T-cell (primary cell): ENCODE measurements at places on chromosomes 1 and 21. TPM values are rescaled to one million over a fixed set of nuclear protein-coding genes. Genes with fewer than 3 reads are reported as not detected.

- H3K27me3 ChIP-seq, result no peaks in the 10 kb centered on the region
- no peaks in the 10 kb centered on the region for H3K4me1 ChIP-seq
- H3K27ac ChIP-seq, result no peak overlapping the region
These were observed 1.4 kb upstream of the PADI6 start for GRCh38 chr1:17370618-17371017.

GRCh38 chr1:224809137-224809536, 120.3 kb upstream of the DNAH14 start:
- H3K27ac ChIP-seq, result no peak overlapping the region
- no peak for DNase-seq
- no peaks in the 10 kb centered on the region for H3K36me3 ChIP-seq
- H3K27me3 ChIP-seq, result no peaks in the 10 kb centered on the region
- no peak overlapping the region for H3K4me3 ChIP-seq
- H3K4me1 ChIP-seq, result no peaks in the 10 kb centered on the region

- no peaks in the 10 kb centered on the region for H3K4me1 ChIP-seq
- H3K4me3 ChIP-seq, result no peak overlapping the region
- H3K36me3 ChIP-seq, result no peaks in the 10 kb centered on the region
- DNase-seq, result no peak
- H3K27ac ChIP-seq, result no peak overlapping the region
These were observed 174.2 kb downstream of the LHX8 start for GRCh38 chr1:75308365-75308764.

GRCh38 chr21:38355353-38355752, 98.6 kb downstream of the KCNJ15 start:
- H3K36me3 ChIP-seq, result no peaks in the 10 kb centered on the region
- H3K4me1 ChIP-seq, result peaks cover 5% of the 10 kb centered on the region
- DNase-seq, result no peak
- no peak overlapping the region for H3K27ac ChIP-seq
- H3K27me3 ChIP-seq, result peaks cover 31% of the 10 kb centered on the region
- no peak overlapping the region for H3K4me3 ChIP-seq

DNA sequence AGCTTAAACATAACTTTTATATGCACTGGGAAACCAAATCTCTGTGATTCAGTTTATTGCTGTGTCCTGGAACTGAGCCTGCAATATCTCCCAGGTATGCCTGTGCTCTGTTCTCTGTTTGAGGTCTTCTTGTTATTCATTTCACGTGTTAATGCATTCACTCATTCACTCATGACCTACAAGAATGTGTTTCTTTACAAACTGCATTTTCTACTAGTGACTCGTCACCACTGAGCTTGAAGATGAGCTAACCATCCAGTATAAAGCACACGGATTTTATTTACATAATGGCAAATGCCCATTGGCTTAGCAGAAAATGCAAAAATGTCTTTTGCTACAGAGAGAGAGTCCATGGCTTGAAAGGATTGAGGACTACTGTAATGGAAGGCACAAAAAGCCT, 75.0 kb upstream of the DUSP10 start:
- H3K4me3 ChIP-seq, result no peak overlapping the region
- no peaks in the 10 kb centered on the region for H3K27me3 ChIP-seq
- no peak for DNase-seq
- no peak overlapping the region for H3K27ac ChIP-seq
- no peaks in the 10 kb centered on the region for H3K36me3 ChIP-seq
- H3K4me1 ChIP-seq, result no peaks in the 10 kb centered on the region

DNA sequence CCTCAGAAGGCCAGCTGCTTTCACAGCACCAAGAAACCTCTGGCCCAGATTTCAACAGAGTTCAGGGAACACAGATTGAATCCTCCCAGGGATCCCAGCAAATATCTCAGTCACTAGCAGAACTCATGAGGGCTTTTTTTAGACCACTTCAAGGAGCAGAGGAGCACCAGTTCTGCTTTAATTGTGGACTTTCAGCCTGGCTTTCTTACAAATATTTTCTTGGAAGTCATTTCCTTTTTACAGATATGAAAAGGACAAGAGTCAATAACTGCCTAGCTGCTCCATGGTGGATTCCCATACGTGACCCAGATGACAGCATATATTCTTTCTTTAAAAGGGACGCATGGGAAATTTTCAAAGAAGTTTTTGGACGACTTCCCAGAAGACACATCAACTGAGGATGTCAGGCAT, 6.4 kb upstream of the LRRC8B start:
- no peaks in the 10 kb centered on the region for H3K36me3 ChIP-seq
- H3K4me1 ChIP-seq, result no peaks in the 10 kb centered on the region
- DNase-seq, result no peak

DNA sequence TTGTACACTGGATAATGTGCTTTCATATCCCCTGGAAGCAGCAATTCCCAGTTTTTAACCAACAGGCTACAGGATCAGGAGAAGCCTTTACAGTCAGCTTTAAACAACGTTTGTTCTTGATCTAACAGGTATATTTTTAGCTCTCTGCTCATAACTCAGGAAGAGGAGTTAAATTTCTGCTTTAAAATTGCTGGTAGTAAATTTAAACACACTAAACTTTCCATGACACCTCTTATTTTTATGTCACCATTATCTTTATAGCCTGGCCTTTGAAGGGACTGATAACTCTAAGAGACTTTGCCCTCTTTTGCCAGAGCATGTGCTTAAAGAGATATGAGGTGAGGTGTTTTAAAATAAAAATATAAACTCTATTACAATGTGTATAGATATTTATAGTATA, 119.6 kb upstream of the BRINP3 start:
- H3K27me3 ChIP-seq, result no peaks in the 10 kb centered on the region
- DNase-seq, result no peak
- H3K4me3 ChIP-seq, result no peak overlapping the region
- no peaks in the 10 kb centered on the region for H3K4me1 ChIP-seq
- H3K36me3 ChIP-seq, result no peaks in the 10 kb centered on the region

GRCh38 chr1:21337454-21337927, 47.2 kb upstream of the ECE1 start:
- H3K27ac ChIP-seq, result no peak overlapping the region
- H3K4me1 ChIP-seq, result peaks cover 57% of the 10 kb centered on the region
- H3K4me3 ChIP-seq, result no peak overlapping the region
- DNase-seq, result no peak
- no peaks in the 10 kb centered on the region for H3K27me3 ChIP-seq

GRCh38 chr1:41414296-41414695, 53.1 kb downstream of the FOXO6 start:
- peaks cover 51% of the 10 kb centered on the region for H3K27me3 ChIP-seq
- H3K27ac ChIP-seq, result no peak overlapping the region
- no peak for DNase-seq
- H3K36me3 ChIP-seq, result no peaks in the 10 kb centered on the region
- H3K4me1 ChIP-seq, result no peaks in the 10 kb centered on the region

DNA sequence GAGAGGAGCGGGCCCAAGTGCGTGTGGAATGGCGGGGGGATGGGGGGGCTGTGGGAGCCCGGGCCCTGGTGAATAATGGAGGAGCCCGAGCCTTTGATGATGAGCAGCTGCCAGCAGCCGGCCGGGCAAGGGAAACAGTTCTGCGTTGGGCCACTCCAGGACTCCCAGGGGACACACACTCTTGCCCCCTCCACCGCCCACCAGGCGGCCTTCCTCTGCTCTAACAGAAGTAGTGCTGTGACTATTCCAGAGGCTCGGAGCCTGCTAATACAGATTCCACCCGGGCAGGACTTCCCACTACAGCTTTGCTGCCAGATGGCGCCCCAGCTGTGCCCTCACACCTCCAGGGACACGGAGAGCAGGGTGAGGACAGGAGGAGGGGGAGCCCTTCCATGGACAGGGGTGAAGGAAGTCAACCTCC, 48.2 kb upstream of the LRP8 start:
- H3K36me3 ChIP-seq, result no peaks in the 10 kb centered on the region
- H3K27ac ChIP-seq, result no peak overlapping the region
- no peaks in the 10 kb centered on the region for H3K27me3 ChIP-seq
- no peak overlapping the region for H3K4me3 ChIP-seq
- no peaks in the 10 kb centered on the region for H3K4me1 ChIP-seq

DNA sequence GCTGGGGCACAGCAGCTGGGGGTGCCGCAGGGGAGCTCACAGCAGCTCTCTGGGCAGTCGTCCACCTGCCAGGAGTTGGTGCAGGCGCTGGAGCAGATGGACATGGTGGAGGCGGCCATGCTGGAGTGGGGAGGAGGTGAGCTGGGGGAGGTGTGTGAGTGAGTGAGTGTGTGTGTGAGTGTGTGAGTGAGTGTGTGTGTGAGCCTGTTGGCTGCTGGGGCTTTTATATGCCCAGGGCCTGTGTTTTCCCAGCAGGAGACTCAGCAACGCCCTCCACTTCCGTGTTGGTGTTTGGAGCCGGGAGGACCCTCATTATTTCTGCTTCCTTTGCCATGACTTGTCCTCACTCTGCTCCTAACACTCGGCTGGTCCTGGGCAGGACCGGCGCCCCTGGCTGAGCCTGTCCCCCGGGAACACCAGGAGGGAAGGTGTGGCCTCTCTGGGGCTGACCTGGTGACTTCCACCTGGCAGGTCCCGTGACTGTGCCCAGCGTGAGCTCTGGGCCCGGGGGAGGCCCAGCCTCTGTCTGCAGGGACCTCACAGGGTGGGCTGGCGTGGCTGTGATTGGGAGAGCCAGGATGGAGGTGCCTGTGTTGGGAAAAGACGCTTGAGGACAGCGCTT, at the start of gene KRTAP10-2:
Gene KRTAP10-2, minus strand, starts transcription at position 166 of the 622 bp plus-strand sequence. Its CDS starts 47 bp downstream, at position 119.
- no peaks in the 10 kb centered on the region for H3K27me3 ChIP-seq
- H3K36me3 ChIP-seq, result no peaks in the 10 kb centered on the region
- H3K4me1 ChIP-seq, result peaks cover 15% of the 10 kb centered on the region
- DNase-seq, result no peak
- no peak within 1 kb of the TSS for H3K27ac ChIP-seq

DNA sequence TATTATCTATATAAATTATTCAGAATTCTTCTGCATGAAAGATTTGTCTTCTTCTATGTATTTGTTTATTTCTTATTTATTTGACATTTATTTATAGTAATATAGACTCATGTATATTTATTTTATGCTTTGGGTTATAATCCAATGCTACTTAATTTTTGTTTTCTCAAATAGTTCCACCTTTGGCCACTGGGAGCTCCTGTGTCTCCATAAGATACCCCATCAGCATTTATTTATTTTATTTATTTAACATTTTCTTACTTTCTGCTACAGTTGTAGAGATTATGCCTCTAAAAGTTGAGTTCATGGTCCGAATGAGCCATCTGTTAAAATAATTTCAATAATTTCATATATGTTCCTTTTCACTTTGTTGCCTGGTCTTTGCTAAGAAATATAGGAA, 289.4 kb downstream of the ADGRL2 start:
- no peaks in the 10 kb centered on the region for H3K36me3 ChIP-seq
- H3K4me1 ChIP-seq, result no peaks in the 10 kb centered on the region
- no peak for DNase-seq

DNA sequence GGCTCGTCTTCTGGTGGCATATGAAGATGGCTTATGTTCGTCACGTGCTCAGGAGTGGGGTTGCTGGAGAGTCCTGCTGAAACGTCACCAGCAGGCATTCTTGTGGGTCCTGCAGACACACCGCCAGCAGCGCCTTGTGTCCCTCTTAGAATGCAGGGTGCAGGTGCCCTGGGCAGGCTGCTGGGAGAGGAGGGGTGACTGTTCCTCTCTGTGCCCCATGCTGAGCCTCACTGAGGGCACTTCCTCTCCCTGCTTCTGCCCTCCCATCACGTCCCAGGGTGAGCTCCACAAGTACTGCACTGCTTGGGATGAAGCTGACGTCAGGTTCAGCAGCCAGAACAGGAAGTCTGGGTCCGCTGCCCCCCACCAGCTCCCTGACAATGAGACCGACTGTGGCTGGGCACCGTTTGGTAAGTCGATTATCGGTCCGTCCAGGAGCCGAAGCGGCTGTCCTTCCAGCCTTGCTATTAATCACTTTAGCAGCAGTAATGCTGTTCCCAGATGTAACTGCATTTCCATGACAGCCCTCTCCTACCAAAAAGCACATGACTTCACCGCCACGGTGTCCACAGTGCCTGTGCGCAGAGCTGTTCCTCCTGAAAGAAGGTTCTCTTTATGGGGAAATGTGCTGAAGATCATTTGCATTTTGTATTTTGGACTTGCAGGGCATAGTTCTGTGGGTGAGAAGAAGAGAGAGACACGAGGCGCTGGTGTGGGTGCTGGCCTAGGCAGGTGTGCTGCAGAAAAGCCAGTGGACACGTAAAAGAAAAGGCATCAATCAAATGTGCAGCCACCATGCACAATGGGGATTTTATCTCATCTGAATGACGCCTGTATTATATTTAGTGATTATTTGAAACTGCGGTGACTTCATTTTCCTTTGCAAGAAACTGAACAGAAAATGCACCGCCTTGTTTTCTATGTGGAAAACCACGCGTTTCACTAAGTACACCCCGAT, 21.0 kb downstream of the SLC37A1 start:
- H3K36me3 ChIP-seq, result peaks cover 38% of the 10 kb centered on the region
- no peak for DNase-seq
- H3K4me1 ChIP-seq, result no peaks in the 10 kb centered on the region
- H3K27me3 ChIP-seq, result no peaks in the 10 kb centered on the region

GRCh38 chr1:226033582-226033981, 28.9 kb upstream of the H3-3A start:
- no peak overlapping the region for H3K4me3 ChIP-seq
- no peak overlapping the region for H3K27ac ChIP-seq
- no peak for DNase-seq
- no peaks in the 10 kb centered on the region for H3K36me3 ChIP-seq
- no peaks in the 10 kb centered on the region for H3K27me3 ChIP-seq

- H3K27ac ChIP-seq, result no peak overlapping the region
- H3K4me1 ChIP-seq, result no peaks in the 10 kb centered on the region
- no peaks in the 10 kb centered on the region for H3K36me3 ChIP-seq
- no peaks in the 10 kb centered on the region for H3K27me3 ChIP-seq
These were observed 14.0 kb upstream of the ROR1 start for GRCh38 chr1:63759778-63760177.

- H3K27ac ChIP-seq, result no peak overlapping the region
- H3K4me1 ChIP-seq, result no peaks in the 10 kb centered on the region
- H3K4me3 ChIP-seq, result no peak overlapping the region
- H3K27me3 ChIP-seq, result no peaks in the 10 kb centered on the region
- H3K36me3 ChIP-seq, result no peaks in the 10 kb centered on the region
- DNase-seq, result no peak
These were observed 232.9 kb upstream of the USP25 start for GRCh38 chr21:15496911-15497310.

- H3K4me3 ChIP-seq, result no peak overlapping the region
- DNase-seq, result no peak
- no peak overlapping the region for H3K27ac ChIP-seq
- H3K36me3 ChIP-seq, result peaks cover 25% of the 10 kb centered on the region
- H3K27me3 ChIP-seq, result no peaks in the 10 kb centered on the region
These were observed 28.1 kb downstream of the QSOX1 start for GRCh38 chr1:180182643-180183311.

DNA sequence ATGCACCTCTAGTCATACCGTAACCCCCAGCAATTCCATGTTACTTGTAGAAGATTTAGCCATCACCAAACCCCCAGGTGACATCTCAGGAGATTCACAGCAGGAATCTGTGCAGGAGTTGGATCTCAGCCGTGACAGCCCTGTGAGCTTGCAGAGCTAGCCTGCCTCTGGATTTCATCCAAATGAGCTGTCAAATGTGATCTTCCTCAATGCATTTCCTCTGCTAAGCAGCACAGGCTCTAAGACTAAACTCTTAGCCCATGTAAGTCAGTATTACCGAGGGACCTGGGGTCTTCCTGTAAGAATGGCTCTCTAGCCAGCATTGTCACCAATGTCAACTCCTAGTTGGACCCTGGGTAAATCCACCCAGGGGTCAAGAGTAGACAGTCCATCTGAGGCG, 41.7 kb downstream of the UMODL1 start:
- H3K27me3 ChIP-seq, result peaks cover 47% of the 10 kb centered on the region
- peaks cover 15% of the 10 kb centered on the region for H3K4me1 ChIP-seq
- no peak overlapping the region for H3K27ac ChIP-seq
- DNase-seq, result no peak
- no peaks in the 10 kb centered on the region for H3K36me3 ChIP-seq

Gene SLC16A4
- total RNA-seq, result 0.35 TPM

Gene ABCG1
- 6.2 TPM for total RNA-seq

Gene SPATC1L
- 12.5 TPM for total RNA-seq

Gene KRTAP19-1
- not detected for total RNA-seq

Gene INAVA
- 0.30 TPM for total RNA-seq

Gene OR2L3
- not detected for total RNA-seq
